ENCODE measurements at places on chromosomes 2 and 18.
A peak's percentile ranks its signal among the peaks of the same experiment; 100 is the strongest.

- no peak for DNase-seq
These were observed 89.9 kb downstream of the MIB1 start for GRCh38 chr18:21830532-21830931.

DNA sequence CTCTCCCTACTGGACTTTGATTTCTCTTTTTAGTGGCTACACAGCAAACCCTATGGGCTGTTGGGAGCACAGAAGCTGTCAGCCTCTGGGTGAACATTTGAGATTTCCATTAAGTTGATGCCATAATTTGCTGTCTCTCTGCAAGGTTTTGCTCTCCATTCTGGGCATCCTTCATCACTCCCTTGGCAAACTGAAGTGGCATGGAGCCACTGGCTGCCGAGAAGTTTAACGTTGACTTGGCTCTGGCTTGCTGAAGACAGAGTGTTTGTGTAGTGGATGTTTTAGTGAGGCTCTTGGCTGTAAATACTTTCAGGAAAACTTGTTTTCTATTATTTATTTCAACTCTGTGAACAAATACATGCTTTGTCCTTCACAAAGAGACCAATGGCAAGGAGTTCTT lies 91.5 kb downstream of the ALK start:
- DNase-seq = no peak

DNA sequence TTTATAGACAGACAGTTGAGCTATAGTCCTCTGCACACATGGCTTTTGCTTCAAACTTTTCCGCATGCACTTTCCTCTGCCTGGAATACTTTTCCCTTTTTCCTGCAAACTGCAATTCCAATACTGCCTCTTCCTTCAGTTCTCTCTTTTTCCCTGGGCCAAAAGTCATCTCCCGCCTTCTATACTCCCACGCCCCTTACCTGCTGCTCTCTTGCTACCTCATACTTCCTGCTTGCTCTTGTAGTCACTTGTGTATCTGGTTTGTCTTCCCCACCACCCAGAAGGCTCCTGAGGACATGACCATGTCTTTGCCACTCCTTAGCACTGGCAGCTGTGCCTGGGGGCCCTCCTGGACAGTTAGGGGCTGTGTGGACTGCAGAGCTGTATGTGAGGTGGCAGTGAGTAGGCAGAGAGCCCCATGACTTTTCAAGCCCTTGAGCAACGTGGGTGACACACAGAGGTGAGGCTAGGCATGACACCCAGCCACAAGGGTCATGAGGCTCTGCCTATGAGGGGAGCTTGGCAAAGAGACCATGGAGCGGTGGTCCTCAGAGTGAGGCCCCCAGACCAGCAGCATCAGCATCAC lies 23.2 kb downstream of the SPEG start:
- DNase-seq = peak; percentile 28

DNA sequence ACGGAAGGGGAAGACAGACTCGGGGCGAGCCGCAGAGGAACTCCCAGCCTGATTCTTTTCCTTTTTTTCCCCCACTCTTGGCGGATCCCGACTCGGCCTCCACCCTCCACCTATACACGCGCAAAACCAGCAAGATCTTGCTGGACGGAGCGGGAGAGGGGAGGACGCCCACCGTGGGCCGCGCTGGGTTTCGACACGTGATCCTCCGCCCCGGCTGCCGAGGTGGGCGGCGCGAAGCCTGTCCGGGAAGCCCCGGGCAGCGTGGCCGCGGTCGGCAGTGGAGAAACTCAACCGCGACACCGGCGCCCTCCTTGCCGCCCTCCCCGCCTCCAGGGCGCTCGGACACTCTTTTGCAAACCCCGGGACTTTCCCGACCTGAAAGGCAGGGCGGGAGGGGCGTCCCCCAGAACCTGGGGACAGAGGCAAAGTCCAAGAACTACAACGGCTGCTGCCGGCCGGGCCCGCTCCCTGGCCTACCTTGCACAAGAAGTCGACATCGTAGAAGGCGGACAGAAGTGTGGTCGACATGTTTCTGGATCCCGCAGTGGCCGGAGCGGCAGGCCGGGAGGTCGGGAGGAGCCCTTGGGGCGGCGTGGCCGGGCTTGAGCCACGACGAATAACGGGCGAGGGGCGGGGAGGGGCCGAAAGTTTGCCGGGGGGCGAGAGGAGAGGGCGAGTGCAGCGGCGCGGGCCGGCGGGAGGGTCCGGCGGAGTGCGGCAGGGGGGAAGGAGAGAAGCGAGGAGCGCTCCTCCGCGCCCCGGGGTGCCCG lies 433 bp downstream of the ZFP36L2 start:
- DNase-seq = peak; percentile 68

DNA sequence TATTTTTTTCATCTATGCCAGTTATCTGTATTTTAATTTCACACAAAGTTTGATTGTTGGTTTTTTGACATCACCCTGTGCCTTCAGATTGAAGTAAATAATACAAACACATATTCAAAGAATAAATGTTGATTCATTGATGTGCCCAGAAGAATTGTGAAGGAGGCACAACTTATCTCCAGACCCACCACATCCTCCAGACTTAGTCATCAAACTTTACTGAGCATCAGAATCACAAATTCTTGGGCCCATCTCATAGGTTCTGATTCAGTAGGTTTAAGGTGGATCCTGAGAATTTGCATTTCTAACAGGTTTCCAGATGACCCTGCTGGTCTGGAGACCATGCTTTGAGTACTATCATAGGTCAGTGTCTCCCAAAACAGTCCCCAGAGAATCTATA lies 82.8 kb upstream of the PIK3C3 start:
- no peak for DNase-seq

- DNase-seq = peak; percentile 5
These were observed 22.7 kb upstream of the PDIA6 start for GRCh38 chr2:10835052-10835970.
